ENCODE measurements at places on chromosomes 12 and 14.
A peak's percentile ranks its signal among the peaks of the same experiment; 100 is the strongest.

DNA sequence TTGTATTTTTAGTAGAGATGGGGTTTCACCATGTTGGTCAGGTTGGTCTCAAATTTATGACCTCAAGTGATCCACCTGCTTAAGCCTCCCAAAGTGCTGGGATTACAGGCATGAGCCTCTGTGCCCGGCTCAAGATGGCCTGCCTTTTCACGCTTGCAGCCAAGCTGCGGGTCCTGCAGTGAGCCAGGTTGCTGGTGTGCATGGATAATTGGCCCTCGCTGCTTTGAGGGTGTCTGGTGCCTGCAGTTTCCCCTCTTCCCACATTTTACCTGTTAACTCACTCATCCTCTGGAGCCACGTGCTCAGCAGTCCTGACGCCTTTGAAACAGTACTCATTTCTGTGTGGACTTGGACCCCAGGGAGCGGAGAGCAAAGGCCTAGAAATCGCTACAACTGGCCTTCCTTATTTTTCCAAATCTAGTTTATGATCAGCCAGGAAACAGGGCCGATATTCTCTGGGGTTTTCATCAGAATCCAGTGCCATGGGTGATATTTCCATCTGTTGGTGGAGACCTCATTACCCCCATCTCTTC, 42.2 kb downstream of the TPCN1 start:
- DNase-seq: no peak

DNA sequence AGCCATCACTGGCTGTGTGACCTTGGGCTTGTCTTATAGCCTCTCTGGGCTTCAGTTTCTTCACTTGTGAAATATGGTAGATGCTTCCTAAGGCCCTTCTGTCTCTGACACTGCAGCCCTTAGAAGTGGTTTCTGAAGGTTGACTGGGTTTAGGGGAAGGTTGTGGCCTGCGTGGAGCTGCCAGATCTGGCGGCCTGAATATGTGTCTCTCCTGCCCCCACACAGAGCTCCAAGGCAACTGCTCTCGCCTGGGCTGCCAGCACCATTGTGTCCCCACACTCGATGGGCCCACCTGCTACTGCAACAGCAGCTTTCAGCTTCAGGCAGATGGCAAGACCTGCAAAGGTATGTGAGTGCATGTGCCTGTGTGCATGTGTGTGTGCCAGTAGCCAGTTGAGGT, 4.0 kb downstream of the LRP1-AS start:
- DNase-seq: no peak

DNA sequence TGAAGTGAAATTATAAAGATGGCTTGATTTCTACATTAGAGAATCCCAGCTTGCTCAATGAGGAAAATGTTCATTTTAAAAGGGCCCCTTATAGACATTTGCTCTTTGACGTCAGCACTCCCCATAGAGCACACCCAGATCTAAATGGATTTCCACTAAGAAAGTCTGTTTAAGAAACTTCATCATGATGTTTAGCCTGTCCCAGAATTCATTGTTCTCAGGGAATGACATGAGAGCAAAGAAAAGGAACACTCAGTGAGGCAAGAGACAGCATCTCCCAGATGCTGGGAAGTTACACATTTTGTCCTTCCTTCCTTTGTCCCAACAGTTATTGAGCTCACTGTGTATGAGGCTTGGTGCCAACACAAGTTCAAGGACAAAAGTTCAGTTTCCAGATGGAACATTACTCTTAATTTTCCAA, 4.9 kb downstream of the PHLDA1 start:
- DNase-seq: peak; percentile 94

GRCh38 chr14:101457301-101457935, 103.9 kb upstream of the DIO3 start:
- no peak for DNase-seq

GRCh38 chr12:44749566-44749965, 126.5 kb downstream of the NELL2 start:
- no peak for DNase-seq

DNA sequence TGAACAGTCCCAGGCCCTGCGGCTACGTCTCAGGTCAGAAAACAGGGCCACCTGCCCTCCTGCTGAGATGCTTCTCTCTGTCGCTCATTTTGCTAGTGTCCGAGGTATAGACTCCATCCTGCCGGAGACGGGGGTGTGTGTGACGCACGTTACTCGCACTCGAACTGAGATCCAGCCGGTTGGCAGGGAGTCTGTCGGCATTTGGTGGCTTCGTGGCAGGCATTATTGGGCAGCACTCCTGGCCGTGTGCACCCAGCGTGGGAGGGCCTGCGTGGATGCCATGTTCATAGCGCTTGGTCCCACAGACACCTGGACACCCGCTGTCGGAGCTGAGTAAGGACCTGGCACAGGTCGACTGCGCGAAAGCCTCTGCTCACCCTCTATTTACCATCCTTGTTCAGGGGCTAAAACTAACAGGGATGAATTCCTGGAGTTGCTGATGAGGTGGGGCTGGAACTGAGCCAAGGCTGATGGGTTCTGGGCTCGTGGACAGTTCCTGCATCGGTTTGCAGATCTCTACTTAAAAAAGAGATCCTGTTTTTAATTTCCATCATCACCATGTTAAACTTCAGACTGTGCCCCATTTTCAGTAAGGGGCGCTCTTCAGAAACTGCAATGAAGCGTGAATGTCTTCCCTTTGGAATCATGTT, 28.6 kb downstream of the AACS start:
- no peak for DNase-seq

- DNase-seq: peak; percentile 57
These were observed 411.1 kb downstream of the CCER1 start for GRCh38 chr12:90543841-90544240.

DNA sequence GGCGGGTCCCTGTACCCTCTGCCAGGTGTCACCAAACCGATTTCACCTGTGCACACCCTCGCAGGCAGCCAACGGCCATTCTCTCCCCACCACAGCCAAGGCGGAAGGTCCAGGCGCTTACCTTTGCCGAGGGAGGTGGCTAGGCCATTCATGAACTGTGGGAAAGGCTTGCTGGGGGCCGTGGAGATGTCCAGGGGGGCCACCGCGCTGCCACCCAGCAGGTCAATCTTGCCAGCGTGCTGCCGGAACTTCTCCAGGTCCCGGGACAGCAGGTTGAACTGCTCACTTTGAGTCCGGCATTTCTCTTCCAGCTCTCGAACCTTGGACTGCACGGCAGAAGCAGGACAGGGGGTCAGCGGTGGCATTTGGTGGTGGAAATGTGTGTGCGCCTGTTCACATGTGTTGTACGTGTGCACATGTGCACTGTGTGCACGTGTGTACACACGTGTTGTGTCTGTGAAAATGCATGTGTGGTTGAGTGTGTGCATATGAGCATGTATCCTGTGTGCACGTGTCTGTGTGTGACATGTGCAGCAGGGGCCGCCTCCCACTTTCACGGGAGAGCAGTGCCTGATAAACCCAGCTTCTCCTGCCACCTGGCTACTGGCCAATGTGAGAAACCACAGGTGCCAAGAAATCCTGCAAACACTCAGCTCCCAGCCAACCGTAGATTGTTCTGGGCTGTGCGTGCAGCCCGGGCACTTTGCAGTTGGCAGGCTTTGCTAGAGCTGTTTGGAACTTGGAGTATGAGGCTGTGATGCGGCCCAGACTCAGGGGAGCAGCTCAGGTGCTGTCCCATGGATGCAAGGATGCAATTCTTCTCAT, 118.9 kb downstream of the PIWIL1 start:
- no peak for DNase-seq

- DNase-seq: no peak
These were observed 38.0 kb upstream of the CCDC60 start for GRCh38 chr12:119296535-119296934.

- peak; percentile 23 for DNase-seq
These were observed 105.1 kb downstream of the SINHCAF start for GRCh38 chr12:31220633-31221550.

GRCh38 chr14:49545716-49546115, 40.5 kb downstream of the RPS29 start:
- no peak for DNase-seq

DNA sequence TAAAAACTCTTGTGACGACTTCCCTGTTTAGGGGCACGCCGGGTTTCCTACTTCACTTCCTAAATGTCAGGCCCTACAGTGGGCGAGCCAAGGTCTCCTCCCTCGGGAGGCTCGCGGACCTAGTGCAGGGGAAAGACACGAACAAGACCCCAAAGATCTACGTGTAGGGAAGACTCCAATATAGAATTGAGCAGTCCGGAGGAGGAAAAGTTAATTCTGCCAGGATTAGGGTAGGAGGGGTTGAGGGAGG, 564 bp downstream of the ATXN3 start:
- DNase-seq: peak; percentile 64

DNA sequence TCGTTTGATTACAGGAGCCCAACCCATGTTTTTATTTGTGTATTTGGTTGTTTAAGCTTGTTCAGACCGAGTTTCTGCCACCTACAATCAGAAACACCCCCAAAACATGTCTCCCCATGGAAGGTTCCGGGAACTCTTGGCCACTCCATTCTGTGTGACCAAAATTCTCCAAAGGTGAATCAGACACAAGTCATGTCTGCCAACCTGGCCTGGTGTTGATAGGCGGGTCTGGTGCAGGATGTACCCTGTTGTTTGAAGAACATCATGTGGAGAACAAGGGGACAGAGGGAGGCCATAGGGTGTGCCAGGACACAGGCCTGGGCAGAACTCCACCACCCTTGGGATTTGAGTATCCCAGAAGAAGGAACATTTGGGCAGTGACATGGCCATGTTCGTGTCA, 147.1 kb upstream of the MYL2 start:
- no peak for DNase-seq

- peak; percentile 60 for DNase-seq
These were observed 52.4 kb upstream of the EIF5 start for GRCh38 chr14:103281496-103282231.

DNA sequence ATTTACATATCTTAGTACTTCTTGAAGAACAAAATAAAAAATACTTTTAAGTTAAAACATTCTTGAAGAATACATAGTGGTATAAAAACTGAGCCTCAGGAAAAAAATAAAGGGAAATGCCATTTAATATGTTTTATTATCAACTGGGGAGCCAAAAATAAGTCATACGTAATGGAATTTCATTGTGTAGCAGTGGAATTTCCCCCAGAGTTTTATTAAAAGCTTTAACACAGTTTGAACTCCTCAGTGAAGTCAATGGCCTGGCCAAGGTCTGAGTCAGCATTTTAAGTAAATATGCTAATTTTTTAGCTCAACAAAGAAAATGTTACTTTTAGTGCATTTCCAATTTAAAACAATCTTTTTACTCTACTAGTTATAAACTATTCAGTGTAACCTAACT, 350.1 kb upstream of the ATP2B1 start:
- peak; percentile 87 for DNase-seq

DNA sequence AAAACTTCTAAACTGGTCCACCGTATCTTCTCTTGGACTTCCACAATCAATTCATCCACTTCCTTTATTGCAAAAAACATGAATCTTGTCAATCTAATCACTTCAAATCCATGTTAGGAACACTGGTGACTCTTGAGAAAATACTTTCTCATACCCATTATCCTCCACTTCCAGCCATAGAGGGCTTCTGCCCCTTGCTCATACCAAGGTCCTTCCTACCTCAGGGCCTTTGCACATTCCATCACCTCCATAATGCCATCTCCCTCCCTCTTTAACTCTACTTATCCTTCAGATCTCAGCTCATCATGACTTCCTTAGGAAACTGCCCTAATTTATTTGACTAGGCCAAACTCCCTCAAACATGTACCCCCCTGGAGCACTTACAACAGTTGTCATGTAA, 16.6 kb downstream of the STXBP6 start:
- DNase-seq: no peak

- no peak for DNase-seq
These were observed 239.3 kb downstream of the MED13L start for GRCh38 chr12:116037941-116038837.

- DNase-seq: no peak
These were observed 92.9 kb upstream of the FOXN3 start for GRCh38 chr14:89509891-89510290.

DNA sequence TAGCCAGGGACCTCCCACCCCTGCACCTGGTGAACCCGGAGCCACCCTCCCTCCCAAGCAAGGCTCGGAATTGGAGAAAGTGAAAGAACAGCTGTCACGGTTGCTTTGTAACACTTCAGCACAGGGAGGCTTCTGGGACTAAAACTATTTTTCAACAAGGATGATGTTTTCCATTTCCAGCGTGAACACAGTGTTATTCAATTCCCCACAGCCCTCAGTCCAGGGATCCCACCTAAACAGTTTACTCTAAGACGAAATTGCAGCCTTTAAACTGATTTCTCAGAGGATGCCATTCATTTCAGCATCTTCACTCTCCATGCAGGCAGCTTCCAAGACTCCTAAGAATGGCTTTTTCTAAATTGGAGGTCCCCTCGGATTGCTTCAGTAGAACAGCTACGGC, 229.2 kb downstream of the SLC15A4 start:
- no peak for DNase-seq

- no peak for DNase-seq
These were observed 275.2 kb downstream of the FBXL14 start for GRCh38 chr12:1319212-1319611.

DNA sequence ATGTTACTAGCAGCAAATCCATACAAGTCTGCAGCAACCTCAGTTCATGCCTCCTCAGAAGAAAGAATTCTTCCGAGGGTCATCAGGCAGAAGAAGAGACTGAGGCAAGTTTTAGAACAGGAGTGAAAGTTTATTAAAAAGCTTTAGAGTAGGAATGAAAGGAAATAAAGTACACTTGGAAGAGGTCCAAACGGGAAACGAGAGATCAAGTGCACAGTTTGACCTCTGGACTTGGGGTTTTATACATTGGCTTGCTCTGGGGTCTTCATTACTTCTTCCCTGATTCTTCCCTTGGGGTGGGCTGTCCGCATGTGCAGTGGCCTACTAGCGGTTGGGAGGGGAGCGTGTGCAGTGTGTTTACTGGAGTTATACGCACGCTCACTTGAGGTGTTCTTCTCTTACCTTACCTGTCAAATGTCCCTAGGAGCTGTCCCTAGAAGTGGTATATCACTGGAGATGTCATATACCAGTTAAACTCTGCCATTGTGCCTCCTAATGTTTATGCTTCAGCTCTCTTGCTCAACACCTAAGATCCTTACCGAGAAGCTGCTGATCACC, 372.8 kb upstream of the KITLG start:
- peak; percentile 21 for DNase-seq

DNA sequence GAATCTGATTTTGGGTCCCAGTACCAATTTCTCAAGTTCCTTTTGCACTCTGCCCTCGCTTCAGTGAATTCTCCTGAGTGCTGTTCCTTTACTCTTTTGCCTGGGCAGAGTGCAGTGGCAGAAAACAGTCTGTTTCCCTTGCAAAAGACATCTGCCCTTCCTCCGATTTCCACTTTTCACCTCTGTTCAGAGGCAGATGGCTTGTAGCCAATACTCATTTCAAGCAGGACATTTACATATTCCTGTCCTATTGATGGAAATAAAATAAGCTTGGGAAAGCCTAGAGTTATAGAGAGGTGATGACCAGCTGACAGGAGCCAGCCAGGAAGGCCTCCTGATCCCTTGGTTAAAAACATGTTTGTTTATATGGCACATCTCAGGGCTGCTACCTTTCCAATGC, 111.0 kb downstream of the SLC8A3 start:
- no peak for DNase-seq

DNA sequence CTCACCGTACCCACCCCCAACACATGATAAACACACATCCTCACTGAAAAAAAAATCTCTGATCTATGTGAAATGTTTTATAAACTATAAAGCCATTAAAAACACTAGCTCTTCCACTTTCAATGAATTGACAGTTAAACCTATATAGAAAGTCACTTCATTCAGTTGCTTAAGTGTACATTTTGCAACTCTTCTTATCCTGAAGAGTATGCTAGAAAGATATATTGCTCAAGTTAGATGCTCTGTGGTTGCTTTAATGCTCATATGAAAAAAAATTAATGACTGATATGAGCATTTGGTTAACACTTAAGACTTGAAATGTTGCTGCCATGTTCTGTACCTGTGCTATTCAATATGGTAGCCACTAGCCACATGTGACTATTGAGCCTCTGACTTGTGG, 21.0 kb upstream of the MIA2 start:
- DNase-seq: no peak

GRCh38 chr12:9163392-9163791, 44.8 kb downstream of the PZP start:
- peak; percentile 80 for DNase-seq

Measured in lung microvascular endothelial cell (primary cell).